Spleen (tissue), 13 donors: ENCODE measurements at places on chromosomes 1 and 21. TPM values are rescaled to one million over a fixed set of nuclear protein-coding genes. Genes with fewer than 3 reads are reported as not detected.

The GPR52 gene
- 12.3 TPM for total RNA-seq

The KCNJ10 gene
- total RNA-seq, result 23.9 TPM

The AIRE gene
- not detected for total RNA-seq

The CHTOP gene
- total RNA-seq, result 79.9 TPM

The GJA4 gene
- total RNA-seq, result 7.6 TPM

The PEX11B gene
- total RNA-seq, result 32.3 TPM

GRCh38 chr1:37732111-37732780 is 32.7 kb downstream of the EPHA10 start:
- no peak for DNase-seq

GRCh38 chr1:163085904-163086268 is 16.7 kb downstream of the RGS4 start:
- DNase-seq, result no peak

DNA sequence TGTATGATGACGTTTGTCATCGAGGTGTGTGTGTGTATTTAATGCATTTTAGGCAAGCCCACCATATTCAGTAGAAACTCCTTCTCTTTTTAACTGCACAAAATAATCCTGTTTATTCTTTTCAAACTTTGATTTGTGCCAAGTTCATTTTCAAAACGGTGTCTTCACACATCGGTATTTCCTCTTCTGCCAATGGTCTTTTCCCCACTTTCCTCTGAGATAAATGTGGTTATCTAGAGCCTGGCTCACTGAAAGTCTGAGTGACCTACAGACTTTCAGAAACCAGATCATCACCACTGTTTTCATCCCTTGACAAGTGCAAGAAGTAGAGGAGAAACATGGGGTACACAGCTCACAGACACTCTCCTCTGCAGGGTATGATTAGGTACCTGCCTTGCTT is 69.4 kb downstream of the GPATCH2 start:
- DNase-seq, result no peak

DNA sequence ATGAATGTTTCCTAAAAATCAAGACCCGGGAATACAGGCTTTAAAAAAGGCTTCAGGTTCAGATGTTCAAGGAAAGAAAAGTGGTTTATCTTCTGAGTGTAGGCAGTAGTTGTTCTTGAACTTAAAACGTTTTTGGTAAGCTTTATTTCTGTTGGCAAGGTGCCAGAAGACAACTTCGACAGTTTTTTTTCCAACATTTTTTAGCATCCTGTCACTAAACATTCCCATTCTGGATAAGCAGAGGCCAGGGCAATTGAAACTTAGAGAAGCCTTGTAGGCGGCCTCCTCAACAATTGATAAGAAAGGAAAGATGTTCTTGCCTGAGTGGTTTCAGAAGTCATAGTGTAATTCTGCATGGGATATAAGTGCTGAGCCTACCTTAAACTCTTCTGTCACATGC is 66.7 kb downstream of the PATJ start:
- no peak for DNase-seq

DNA sequence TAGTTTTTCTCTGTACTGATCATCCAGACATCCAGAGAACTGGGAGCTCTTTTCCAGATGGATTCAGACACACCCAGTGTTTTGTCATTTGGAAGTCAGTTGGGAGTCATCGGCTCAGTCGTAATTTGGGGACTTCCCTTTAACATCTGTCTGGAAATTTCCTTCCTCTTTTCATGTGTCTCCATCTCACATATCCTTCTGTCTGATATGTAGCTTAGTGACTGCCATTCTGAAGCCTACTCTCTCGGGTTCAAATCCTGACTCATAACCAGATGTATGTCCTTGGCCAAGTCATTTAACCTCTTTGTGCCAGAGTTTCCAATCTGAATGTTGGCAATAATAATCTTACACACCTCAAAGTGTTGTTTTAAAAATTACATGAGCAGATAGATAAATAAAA is 3.0 kb downstream of the MORC3 start:
- DNase-seq, result no peak

DNA sequence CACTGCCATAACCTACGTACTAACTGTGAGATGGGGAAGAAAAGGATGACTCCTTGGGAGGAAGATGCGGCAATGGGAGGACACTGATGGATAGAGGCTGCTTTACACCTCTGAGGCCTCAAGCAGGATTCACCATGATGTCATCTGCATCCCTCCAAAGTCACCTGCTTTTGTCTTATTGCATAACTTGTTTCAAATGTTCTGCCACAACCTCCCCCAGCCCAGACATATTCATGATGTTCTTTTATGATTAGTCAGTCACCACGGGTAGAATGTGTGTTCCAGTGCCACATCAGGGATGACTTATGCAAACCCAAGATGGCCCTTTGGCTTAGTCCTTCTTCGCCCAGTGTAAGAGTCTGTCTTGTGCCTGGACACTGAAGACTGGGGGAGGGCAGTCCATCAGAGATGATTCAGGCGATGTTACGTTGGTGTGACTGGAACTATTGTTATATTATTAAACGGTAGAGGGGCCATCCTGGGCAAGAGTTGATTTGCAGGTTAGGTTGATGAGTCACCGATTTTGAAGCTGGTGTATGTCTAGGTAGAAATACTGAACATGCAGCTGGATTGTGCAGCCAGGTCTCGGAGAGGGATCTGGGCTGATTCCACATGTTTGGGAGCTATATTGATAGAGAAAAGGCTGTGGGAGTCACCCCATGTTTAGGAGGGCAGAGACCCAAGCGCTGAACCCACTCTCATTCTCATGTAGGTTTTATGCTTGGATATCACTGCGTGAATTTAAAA is 32.6 kb downstream of the RYR2 start:
- DNase-seq, result no peak

DNA sequence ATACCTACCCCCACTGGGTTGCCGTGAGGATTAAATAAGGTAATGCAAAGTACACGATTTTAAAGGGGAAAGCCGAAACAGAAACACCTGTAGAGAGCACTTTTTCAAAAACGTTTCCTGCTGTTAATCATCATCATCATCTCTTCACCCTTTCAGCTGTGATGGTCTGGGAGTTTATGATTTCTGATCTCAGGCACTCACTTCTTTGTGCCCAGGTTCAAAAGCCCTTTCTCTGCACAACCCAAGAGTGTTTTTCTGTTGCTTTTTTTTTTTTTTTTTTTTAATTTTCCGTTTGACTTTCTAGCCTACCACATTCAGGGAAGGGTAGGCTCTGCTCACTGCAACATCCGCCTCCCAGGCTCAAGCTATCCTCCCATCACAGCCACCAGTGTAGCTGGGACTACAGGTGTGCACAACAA is 936 bp upstream of the UBXN11 start:
- DNase-seq, result no peak

GRCh38 chr1:47908258-47908657 is 88.9 kb downstream of the TRABD2B start:
- DNase-seq, result no peak

GRCh38 chr1:15799928-15800835 is 7.3 kb downstream of the UQCRHL start:
- no peak for DNase-seq

DNA sequence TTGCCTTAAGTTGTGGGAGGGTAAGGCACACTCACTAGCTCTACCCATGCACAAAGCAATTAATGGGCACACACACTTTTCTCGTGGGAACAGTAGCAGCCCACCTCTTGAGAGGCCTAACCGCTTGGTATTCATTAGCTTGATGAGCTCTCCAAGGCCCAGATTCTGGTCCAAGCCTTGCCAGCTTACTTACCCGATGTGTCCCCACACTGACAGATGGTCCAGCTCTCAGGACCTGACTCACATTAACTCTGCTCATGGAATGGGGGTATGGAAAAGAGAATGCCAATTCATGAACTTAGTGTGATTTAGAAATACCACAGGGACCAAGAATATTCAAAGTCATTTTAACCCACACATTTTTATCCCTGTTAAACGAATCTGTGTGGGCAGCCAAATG is 106.8 kb upstream of the CACHD1 start:
- no peak for DNase-seq

DNA sequence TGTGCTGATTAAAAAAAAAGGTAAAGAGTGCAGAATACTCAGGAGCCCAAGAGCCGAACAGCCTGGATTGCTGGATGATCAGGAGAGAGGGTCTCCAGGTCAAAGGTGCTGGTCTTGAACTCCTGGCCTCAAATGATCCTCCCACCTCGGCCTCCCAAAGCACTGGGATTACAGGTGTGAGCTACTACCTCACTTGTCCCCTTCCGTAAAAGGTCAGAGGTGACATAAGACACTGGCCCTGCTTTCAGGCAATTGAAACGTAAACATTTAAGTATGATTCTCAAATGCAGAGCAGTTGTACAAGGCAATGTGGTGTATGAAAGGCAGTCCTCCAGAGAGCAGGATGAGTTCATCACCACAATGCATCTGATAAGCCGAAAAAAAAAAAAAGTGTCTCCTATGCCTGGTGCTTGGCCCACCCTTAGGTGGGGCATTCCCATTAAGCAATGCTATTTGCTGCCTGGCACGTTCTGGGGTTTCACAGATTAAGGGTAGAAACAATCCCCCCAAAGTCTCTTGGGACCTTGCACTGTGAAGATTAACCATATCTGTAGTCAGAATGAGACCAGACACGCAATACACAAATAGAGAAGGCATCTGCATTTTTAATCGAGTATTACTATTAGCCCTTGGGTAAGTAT is 47.7 kb downstream of the PARP1 start:
- DNase-seq, result no peak

DNA sequence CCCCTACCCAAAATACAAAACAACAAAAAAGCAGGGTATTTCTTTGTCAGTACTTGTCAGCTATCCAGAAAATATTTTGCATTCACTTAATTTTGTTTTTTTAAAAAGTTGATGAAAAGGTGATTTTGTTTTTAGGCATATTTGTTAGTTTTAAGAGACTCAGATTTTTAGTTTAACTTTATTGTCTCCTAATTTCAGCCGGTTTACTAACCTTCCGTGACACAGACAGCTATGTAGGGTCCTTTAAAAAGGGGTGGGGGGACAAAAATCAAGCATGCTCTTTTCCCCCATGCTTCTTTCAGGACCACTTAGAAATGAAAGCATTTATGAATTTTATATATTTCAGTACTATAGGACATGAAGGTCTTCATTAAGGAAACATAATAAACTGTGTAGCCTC is 1.6 kb downstream of the PBX1 start:
- no peak for DNase-seq

- no peak for DNase-seq
These were observed 366.7 kb downstream of the HHIPL2 start for GRCh38 chr1:222181191-222181590.

DNA sequence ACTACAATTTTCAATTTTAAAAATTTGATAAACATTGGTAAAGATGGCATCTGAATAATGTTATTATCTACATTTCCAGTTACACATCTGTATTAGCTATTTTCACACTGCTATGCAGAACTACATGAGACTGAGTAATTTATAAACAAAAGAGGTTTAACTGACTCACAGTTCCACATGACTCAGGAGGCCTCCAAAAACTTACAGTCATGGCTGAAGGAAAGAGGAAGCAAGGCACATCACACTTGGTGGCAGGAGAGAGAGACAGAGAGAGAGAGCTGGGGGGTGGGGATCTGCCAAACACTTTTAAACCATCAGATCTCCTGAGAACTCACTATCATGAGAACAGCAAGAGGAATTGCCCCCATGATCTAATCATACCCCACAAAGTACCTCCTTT is 850.0 kb downstream of the LTN1 start:
- DNase-seq, result no peak

DNA sequence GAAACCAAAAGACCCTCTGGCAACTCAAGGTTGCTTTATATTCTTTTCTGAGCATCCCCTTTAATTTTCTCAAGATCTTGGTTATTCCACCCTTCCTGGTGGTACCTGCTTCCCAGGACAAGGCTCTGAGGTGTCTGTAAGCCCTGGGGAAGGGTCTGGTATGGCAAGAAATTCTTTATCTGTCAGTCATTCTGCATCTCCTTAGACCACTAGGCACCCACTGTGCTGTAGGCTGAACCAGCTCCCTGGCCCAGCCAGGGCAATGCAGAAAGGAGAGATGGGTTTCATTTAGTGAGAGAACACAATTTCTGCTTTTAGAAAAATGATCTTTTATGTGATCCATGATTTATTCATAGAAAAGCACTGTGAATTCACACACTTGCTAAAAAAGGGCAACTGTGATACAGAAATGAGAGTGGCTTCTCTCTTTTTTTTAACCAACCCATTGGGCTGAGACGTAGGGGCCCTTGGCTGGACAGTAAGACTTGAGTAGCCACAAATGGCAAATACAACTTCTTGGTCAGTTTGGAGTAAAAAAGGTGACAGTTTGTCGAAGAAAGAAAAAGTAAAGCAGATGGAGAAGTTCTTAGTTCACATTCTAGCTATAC is 4.1 kb downstream of the UROD start:
- no peak for DNase-seq

DNA sequence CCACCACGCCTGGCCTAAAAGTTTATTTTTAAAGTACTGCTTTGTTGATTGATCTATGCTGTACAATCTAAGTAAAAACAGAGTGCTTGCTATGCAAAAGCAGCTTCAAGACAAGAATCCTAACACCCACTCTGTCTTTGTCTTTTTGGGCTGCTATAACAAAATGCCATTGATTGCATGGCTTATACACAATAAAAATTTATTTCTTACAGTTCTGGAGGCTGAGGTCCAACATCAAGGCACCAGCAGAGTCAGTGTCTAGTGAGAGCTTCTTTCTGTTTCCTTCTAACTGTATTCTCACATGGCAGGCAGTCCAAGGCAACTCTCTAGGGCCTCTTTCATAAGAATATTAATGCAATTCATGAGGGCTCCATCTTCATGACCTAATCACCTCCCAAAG is 63.6 kb upstream of the GJA5 start:
- no peak for DNase-seq

DNA sequence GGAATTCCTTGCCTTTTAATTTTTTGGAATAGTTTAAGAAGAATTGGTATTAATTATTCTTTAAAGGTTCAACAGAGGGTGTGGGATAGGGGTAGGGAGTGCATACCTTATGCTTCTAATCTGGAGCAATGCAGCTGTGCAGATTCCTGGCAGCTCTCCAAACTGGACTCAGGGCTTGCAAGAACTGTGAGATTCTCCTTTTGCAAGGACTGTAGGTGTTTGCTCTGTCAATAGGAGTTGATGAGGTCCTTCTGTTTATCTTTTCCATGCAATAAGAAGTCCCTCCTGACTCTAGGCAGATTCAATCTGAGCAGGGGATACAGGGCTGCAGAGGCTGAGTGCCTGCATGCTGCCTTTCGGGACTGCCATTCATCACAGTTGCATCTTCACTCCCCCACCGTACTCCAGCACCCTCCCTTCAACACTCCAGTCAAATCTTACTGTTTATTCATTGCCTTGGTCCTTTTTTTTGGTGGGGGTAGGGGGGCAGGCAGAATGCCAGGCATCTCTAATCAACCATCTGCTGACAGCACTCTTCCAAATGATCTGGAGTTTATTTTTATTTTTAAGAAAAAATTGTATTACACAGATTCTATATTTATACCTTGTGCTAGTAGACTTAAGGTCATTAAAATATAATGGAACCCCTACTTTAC is 122.3 kb downstream of the DISC1 start:
- no peak for DNase-seq

DNA sequence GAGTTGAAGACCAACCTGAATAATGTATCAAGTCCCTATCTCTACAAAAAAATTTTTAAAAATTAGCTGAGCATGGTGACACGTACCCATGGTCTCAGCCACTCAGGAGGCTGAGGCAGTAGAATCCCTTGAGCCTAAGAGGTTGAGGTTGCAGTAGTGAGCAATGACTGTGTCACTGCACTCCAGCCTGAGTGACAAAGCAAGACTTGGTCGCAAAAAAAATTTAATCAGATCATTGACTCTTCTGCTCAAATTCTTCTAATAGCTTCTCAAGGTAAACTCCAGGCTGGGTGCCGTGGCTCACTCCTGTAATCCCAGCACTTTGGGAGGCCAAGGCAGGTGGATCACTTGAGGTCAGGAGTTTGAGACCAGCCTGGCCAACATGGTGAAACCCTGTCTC is 85.9 kb upstream of the PUM1 start:
- no peak for DNase-seq
